NCI-H146 (cell line): ENCODE measurements at places on chromosomes 16 and 17.

GRCh38 chr17:50872710-50873424 is 6.7 kb upstream of the TOB1 start:
- DNase-seq: no peak

GRCh38 chr17:50550661-50551432 is 3.9 kb downstream of the SPATA20 start:
- DNase-seq: peak; percentile 80

DNA sequence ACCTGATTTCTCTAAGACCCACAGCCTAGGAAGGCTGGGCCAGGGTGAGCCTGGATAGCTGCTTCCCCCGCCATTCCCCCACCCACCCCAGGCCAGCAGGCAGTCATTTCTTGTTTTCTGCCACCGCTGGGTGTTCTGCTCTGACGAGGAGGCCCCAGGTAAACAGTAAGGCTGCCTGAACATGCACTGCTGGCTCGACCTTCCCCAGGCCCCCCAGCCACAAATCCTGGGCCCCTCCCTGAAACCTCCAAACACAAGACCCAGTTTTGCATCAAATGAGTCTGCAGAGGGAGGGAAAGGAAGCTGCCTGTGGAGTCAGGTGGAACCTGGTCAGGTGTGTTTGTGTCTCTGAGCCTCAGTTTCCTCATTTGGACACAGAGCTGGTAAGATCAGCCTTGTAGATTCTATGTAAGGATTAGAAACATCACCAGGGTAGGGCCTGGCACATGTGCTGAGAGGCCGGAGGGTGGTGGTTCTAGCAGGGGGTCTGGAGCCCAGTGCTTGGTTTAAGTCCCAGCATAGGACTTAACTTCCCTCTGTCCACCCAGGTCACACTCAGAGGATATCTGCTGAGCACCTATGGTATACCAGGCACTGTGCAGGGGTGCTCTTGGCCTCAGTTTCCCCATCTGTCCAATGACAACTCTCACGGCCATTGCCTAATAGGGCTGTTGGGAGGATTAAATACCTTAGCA is 18.9 kb upstream of the PRM1 start:
- no peak for DNase-seq

DNA sequence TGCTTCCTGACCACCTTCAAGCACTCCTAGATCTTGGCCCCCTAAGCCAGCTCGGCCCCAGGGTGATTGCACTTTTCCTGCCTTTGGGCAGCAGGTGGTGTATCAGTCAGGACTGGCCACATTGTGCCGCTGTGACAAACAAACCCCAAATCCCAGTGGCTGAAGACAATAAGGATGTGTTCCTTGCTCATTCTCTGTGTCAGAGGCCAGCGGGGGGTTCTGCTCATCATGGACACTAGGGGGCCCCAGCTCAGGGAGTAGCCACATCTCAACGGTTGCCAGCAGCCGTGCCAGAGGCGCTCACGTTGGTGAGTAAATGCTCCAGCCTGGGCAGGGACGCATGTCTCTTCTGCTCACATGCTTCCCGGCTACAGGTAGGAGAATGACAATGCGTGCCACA is 60.4 kb downstream of the ZDHHC7 start:
- no peak for DNase-seq

GRCh38 chr16:85246473-85246872 is 134.2 kb upstream of the CIBAR2 start:
- peak; percentile 55 for DNase-seq

GRCh38 chr17:2797637-2798036 is 1.4 kb downstream of the RAP1GAP2 start:
- no peak for DNase-seq

DNA sequence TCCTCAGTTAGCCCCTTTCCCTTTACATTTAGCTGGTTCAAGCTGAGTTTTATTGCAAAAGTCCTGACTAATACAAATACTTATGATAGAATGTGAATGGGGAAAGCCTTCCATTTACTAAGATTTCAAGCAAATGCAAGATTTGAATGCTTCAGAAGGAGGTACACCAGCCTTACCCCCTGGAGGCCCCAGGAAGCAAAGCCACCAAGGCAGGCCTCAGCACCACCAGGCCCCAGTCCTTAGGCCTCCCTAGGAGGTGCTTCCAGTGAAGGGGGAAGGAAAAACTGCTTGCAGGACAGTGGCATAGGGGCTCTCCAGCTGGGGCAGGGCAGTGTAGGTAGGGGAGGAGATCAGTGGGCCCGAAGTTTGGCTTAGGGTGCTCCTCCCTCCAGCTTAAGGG is 7.3 kb upstream of the PRPSAP2 start:
- no peak for DNase-seq

DNA sequence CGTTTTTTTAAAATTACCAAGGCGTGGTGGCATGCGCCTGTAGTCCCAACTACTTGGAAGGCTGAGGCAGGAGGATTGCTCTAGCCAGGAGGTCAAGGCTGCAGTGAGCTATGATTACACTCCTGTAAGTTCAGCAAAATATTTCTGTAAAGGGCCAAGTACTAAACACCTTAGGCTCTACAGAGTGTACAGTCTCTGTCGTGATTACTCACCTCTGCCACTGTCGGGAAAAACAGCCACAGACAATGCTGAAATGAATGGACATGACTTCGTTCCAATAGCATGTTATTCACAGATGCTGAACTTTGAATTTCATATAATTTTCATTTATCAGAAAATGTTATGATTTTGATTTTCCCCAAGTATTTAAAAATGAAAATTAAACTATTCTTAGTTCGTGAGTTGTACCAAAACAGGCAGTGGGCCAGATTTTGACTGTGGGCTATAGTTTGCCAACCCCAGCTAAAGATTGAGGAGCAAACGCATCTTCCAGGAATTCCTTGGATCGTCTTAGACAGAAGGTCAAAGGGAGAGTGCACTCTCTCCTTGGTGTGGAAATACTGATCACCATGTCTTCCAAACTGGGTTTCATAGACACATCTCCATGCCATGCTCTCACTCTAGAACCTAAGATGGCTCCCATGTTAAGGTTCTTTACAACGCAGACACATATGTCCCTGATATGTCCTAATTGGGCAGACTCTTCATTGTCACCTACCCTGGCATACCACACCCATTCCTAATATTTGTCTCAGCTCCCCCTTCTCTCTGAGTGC is 89.5 kb downstream of the MARF1 start:
- no peak for DNase-seq
